ENCODE measurements at places on chromosomes 2 and 18.

DNA sequence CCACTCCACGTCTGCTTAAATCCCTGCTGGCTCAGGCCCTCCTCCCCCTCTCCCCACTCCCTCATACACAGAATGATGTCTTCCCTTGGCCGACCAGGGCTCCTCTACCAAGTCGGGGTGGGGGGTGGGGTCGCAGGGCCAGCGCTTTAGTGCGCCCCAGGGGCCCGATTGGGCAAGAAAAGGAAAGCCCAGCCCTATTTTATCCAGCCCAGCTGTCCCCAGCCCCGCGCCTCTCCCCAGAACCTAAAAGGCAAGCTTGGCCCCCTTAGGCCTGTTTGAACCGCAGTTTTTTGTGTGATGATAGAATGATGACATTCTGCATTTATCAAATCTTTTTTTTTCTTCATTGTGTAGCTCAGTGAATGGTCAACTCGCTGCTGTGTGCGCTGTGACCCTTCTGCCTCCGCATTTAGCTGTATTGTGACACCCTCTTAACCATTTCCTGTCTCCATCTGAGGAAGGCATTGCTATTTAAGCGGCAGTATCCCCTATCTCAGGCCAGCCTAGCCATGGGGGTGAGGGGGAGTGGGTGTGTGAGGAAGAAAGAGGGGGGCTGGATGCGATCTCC is 231.4 kb downstream of the HAUS1 start:
- no peak for DNase-seq

DNA sequence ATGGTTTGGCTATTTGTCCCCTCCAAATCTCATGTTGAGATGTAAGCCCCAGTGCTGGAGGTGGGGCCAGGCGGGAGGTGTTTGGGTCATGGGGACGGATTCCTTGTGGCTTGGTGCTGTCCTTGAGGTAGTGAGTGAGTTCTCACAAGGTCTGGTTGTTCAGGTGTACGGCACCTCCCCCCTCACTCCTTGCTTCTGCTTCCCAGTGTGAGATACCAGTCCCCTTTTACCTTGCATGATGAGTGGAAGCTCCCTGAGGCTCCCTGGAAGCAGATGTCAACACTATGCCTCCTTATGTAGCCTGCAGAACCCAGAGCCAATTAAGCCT is 232.6 kb downstream of the LDLRAD4 start:
- DNase-seq: no peak

DNA sequence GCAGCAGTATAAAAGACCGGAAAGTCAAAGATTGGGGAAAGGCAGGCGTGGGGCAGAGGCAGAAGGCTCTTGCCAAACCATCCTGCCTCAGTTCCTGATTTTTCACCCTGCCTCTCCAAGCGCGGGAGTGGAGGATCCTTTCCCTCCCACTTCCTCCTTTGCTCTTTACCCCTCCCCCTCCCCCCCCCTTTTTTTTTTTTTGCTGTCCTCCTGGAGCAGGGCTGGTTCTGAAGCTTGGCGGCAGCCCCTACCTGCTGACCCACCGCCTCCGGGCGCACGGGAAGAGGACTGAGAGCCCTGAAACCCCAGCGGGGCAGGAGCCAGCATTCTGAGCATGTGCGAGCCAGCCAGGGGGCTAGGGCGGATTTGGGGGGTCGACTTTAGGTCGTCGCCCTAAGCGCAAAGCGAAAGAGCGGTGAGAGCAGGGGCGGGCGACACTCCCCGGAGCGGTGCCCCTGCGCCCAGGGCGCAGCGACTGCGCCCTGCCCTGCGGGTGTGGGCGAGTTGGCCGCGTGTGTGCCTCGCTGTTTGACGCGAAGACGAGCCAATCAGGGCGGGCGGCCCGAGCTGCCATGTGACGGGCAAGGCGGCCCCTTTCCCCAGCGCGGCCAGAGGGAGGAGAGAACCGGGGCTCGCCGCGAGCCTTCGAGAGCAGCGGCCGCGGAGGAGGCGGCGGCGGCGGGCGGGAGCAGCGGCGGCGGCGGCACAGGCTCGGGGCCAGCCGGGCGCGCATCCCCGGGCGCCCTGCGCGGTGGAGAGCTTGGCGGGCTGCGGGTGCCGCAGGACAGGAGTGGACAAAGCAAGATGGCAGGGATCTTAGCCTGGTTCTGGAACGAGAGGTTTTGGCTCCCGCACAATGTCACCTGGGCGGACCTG is at the start of gene CERS6:
Gene CERS6 (plus strand): TSS at position 628 of the 876 bp plus-strand sequence. CDS start 177 bp downstream, at position 805.
- peak; percentile 73 for DNase-seq

- DNase-seq: no peak
Measured at GRCh38 chr2:121066526-121066925, 218.5 kb downstream of the TFCP2L1 start.

- no peak for DNase-seq
Measured at GRCh38 chr18:24987303-24988252, 364.4 kb downstream of the ZNF521 start.

DNA sequence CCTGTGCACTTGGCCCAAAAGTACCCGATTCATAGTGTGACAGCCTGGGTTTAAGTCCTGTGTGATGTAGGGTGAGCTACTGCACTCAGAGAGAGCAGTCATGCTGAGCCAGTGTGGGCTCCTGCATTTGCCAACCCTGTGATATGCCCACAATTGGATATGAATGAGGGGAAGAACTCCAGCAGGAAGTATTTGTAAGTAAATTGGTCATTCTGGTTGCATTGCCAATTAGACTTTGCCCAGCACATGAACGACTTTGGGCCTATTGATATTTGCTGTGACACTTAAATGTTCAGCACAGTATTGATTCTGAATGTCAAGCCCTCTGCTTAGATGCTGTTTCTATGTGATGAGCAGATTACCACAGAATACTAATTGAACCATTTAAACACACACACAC is 570.9 kb downstream of the PIK3C3 start:
- no peak for DNase-seq

- DNase-seq: no peak
Measured at GRCh38 chr2:136005462-136006196, 20.2 kb upstream of the DARS1 start.

- DNase-seq: peak; percentile 1
Measured at GRCh38 chr2:75199428-75200011, at the start of gene TACR1. Gene TACR1, minus strand, starts transcription at chr2:75199520. Its CDS starts 586 bp downstream, at chr2:75198934.

GRCh38 chr18:10304853-10305252 is 149.6 kb upstream of the APCDD1 start:
- DNase-seq: no peak

- no peak for DNase-seq
Measured at GRCh38 chr2:48148841-48149430, 242.6 kb upstream of the FBXO11 start.

- peak; percentile 29 for DNase-seq
Measured at GRCh38 chr2:105744909-105745853, at the start of gene NCK2. Gene NCK2, plus strand, starts transcription at chr2:105744912. Its CDS starts 110,152 bp downstream, at chr2:105855064.

DNA sequence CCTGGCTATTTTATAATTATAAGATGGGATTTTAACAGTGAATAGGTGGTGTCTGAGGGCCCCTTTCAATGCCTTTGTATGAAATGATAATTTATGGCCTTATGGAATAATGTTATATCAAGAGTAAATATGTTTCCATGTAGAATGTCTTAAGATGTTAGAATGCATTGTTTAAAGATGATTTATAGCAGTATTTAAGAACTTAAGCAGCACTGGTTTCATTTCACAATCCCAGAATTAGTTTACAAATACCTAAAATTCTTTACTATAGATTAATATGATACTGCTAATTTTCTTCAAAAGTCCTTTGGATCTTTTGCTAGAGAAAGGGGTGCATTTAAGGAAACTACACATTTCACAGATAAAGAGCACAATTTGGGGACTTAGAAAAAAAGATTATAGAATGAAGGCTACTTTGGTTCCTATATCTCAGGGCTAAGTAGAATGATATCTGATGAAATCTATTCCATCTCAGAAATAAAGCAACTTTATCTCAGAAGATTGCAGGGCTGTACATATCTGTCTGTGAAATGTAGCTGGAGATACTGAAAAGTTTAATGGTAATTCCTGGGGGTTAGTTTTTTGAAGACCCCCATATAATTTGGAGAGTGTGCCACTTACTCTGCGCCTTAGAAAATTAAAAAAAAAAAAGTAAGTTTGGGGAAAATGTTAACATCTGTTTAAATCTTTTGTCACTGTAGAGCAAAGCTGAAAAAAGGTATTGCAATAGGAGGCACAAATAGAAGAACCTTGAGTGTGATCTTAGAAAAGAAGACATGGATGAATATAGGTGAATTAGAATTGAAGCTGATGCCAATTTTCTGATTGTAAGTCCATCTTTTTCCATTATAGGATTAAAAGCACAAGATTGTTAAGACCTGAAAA is 123.4 kb downstream of the GULP1 start:
- DNase-seq: no peak

GRCh38 chr2:106160786-106161261 is 33.3 kb downstream of the UXS1 start:
- peak; percentile 33 for DNase-seq

DNA sequence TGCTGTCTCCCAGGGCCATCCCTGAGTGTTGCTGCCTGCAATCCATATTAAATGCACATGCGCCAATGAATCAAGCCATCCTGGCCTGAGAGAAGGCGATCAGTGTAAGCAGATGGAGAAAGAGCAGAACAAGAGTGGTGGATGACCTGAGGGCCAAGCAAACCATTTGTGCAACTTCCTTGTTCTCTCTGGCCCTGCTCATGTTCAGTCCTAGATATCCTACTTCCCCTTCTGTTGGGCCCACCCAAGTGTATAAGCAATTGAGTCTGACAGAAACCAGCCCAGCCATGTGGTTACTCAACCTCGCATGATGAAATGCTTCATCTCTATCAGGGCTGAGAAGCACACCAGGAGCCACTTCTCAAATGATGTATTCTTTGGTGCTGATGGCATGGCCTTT is 383.1 kb upstream of the ID2 start:
- no peak for DNase-seq

DNA sequence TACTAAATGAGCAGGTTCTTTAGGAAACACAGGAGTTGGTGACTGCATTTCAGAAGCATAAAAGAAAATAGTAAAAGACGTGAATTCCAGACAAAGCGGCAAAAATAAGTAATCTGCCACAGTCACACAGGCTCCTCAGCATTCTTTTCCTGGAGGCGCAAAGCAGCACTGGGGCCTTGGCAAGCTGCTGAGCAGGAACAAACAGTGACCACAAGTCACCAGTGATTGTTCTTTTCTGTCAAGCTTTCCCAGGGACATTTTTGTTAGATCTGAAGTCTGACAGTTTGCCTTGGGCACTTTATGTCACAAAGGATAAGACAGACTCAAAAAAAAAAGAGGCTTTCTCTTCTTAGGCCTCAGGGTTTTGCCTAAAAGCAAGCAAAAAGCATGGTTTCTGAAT is 216.2 kb downstream of the CDH20 start:
- DNase-seq: no peak

GRCh38 chr2:237701033-237701858 is 73.9 kb downstream of the LRRFIP1 start:
- no peak for DNase-seq

DNA sequence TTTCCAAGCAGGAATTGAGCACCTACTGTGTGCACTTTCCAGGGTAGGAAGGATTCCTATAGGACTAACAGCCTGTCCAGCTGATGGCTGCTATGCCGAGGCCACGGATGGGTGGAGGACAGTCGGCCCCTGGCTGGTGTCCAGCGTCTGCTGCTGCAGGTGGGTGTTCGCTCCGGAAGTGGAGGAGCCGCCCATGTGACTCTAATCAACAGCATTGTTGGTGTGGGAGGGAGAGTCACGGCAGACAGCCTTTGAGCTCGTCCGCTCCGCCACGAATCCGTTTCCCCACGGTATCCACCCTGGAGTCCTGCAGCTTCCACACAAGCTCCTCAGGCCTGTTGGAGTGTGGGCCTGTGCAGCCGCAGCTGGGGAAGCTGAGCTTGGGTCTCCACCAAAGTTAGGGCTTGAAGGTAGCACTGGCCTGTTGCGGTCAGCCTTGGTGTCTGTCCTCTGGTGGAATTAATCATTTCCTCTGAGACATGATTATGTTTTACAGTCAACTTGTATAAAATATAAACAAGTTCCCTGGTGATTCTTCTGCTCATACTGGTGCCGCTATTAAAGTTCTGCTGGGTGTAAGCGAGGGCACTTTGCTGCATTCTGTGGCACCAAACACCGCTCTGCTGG is 185.9 kb upstream of the TPO start:
- no peak for DNase-seq

DNA sequence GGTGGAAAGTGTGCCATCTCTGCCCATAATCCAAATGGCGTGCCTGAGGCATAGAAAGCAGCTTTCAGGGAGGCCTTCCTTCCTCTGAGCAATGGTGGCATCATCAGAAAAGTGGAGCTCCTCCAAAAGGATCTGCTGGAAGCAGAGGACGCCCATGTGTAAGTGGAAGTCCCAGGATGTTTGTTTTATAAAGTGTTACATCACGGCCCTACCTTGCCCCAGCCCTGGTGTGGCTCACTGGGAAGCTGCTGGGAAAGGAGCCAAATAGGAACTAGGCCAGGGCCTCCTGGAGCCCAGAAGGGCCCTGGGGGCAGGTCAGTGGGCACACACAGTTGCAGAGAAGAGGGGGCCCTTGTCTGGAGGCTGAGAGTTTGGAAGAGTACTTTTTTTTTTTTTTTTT is 4.2 kb upstream of the ODC1 start:
- no peak for DNase-seq

DNA sequence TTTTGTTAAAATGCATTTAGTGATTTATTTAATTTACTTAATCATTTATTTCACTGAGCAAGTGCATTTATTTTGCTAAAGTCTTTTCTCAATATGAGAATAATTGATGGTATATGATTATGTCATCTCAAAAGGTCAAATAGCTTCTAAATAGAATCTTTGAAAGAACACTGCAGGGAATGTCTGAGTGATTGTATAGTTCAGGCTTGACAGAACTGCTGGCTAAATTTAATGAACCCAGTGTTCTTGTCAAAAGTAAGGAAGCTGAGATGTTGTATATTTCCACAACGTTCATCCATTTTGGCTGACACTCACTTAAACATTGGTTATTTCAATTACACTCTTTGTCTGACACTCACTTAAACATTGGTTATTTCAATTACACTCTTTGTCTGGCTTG is 39.3 kb upstream of the CDH7 start:
- no peak for DNase-seq

DNA sequence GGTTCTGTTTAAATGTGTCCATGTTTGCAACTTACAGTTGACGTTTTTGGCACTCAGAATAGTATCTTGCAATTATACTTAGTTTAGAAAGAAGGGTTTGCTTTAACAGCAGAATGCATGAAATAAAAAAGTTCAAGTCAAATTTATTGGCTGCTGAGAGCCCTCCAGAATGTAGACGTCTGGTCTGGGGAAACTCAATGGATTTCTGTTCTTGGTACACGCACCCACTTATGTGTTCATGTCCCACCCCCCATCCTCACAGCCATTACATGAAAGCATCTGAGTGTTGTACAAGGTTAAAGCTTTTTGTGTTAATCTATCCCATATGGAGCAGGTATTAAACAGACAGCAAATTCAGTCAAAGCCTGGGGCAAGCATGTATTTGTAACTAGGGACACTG is 219.5 kb downstream of the SOX11 start:
- DNase-seq: no peak

DNA sequence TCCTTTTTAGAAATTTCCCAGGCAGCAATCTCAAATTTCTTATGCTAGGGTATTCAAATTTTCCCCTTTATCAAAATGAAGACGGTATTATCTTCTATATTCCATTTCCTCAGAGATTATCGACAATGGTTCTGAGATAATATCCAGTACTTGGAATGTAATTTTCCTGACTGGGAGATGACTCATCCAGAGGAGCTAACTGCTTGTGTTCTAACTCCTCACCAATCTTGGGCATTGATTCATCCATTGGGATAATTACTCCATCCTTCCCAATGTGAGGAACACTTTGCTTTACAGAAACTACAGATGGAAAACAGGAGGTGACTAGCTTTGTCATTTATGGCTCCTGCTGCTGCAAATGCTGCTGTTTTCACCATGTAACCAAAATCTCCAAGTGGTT is 239.4 kb upstream of the LYPD1 start:
- no peak for DNase-seq
